ENCODE measurements at places on chromosomes 7 and 10.

DNA sequence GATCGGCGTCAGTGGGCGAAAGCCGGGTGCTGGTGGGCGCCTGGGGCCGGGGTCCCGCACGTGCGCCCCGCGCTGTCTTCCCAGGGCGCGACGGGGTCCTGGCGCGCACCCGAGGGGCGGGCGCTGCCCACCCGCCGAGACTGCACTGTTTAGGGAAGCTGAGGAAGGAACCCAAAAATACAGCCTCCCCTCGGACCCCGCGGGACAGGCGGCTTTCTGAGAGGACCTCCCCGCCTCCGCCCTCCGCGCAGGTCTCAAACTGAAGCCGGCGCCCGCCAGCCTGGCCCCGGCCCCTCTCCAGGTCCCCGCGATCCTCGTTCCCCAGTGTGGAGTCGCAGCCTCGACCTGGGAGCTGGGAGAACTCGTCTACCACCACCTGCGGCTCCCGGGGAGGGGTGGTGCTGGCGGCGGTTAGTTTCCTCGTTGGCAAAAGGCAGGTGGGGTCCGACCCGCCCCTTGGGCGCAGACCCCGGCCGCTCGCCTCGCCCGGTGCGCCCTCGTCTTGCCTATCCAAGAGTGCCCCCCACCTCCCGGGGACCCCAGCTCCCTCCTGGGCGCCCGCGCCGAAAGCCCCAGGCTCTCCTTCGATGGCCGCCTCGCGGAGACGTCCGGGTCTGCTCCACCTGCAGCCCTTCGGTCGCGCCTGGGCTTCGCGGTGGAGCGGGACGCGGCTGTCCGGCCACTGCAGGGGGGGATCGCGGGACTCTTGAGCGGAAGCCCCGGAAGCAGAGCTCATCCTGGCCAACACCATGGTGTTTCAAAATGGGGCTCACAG is 1.1 kb downstream of the EGFR start:
- DNase-seq = no peak

- DNase-seq = no peak
Observed at GRCh38 chr7:34734771-34735170, 76.8 kb downstream of the NPSR1 start.

- no peak for DNase-seq
Observed at GRCh38 chr10:100072514-100072913, 9.2 kb downstream of the CPN1 start.

- no peak for DNase-seq
Observed at GRCh38 chr10:87578842-87579401, 74.2 kb downstream of the MINPP1 start.

DNA sequence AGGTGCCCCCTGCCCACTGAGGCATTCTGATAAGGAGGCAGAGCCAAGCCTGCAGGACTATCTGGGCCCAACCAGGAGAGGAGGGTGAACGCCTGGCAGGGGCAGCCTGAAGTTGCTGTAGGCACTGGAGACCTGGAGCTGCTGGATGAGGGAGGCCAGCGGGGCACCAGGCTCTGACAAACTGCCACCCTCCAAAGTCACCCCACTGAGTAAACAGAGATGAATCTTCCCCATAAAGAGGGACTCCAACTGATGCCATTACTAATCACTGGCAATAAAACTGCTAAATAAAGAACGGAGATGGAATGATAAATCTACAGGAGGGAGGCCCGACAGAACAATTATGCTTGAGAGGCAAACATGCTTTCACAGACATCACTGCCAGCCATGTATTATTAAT is 44.2 kb downstream of the DRGX start:
- no peak for DNase-seq

DNA sequence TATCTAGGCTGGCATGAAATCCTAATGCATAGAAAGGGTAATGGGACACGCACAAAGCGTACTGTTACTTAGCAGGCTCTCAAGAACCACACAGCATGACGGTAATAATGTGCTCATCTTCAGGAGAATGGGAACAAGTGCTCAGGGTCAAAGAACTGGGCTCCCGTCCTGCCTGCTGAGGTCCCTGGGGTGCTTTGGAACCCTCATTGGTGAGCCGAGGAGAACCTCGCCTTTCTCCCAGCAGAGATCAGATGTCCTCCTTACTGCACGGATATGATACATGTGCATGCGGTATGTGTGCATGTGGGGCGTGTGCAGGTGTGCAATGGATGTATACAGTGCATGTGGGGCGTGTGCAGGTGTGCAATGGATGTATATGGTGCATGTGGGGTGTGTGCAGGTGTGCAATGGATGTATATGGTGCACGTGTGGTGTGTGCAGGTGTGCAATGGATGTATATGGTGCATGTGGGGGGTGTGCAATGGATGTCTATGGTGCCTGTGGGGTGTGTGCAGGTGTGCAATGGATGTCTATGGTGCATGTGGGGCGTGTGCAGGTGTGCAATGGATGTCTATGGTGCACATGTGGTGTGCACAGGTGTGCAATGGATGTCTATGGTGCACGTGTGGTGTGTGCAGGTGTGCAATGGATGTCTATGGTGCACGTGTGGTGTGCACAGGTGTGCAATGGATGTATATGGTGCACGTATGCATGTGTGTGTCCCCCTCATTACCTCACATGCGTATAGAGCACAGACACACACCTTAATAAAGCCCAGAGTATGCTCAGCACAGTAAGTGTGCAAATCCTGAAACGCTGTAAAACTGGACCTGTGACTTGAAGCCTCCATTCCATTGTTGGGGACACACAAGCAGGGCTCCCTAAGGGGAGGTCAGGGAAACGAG is 336.3 kb downstream of the PTPRN2 start:
- no peak for DNase-seq

DNA sequence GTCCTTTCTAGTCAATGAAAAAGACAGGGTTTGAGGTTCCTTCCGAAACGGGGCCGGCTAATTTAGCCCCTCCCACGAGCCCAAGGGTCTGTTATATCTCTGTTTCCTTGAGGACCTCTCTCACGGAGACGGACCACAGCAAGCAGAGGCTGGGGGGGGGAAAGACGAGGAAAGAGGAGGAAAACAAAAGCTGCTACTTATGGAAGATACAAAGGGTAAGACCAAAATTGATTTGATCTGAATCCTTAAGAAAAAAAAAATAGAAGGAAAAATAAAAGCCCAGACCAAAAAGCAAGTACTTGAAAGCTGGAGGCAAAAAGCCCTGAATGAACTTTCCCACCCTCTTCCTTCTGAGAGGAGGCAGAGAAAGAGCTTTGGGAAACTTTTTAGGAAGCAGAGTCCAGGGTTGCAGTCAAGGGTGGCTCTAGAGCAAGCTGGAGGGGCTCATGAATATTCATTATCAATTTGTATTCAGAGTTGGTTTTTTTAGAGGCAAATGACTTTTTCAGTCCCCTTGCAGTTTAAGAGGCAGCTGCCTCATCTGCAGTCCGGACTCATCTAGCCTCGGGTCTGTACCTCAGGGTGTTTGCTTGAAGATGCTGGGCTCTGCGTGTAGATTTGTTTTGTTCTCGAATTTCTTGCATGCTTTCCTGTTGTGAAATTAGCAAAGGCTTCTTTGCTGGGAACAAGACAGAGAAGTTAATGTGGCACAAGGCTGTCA is at the start of gene ENTPD1:
ENTPD1 (plus strand) TSS at position 123 of the 721 bp plus-strand sequence; CDS start at position 200, 77 bp downstream.
- no peak for DNase-seq

- no peak for DNase-seq
Observed at GRCh38 chr7:4066626-4067475, 615.2 kb upstream of the FOXK1 start.

DNA sequence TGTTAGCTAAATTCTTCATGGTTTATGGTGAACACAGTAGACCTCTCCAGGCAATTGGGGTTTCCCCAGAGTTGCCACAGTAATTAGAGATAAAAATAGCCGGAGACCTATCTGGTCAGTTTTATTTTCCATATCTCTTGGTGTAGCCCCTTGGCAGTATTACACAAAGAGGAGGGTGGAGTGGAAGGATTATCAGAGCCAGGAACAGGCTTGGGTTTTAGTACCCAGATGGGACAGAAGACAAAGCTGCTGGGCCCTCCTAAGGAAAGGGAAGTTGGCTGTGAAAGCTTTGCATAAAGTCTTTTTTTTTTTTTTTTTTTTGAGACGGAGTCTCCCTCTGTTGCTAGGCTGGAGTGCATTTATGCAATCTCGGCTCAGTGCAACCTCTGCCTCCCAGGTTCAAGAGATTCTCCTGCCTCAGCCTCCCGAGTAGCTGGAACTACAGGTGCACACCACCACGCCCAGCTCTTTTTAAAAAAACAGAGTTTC is 9.7 kb downstream of the ZSCAN21 start:
- DNase-seq = no peak

DNA sequence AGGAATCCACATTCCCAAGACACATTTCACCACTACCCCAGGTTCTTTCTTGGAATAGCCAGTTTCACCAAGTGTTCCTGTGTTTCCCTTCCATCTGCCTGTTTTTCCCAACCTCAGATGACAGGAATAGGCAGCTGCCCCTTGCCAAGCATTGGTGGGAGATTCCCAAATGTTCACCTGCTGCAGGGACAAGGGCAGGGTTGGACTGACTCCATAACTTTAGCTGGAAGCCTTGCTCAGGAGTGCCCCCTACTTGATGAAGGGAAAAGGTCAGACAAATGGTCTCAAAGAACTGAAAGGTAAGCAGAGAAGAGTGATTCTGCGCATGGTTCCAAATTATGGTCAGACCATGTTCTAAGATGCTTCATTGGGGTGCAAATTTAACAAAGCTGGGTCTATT is 45.1 kb upstream of the LYZL1 start:
- no peak for DNase-seq

GRCh38 chr10:28822719-28823464 is 145.6 kb downstream of the BAMBI start:
- DNase-seq = no peak

GRCh38 chr7:35379481-35379880 is 125.6 kb upstream of the TBX20 start:
- DNase-seq = no peak

- no peak for DNase-seq
Observed at GRCh38 chr7:156560696-156561095, 79.9 kb upstream of the RNF32 start.

DNA sequence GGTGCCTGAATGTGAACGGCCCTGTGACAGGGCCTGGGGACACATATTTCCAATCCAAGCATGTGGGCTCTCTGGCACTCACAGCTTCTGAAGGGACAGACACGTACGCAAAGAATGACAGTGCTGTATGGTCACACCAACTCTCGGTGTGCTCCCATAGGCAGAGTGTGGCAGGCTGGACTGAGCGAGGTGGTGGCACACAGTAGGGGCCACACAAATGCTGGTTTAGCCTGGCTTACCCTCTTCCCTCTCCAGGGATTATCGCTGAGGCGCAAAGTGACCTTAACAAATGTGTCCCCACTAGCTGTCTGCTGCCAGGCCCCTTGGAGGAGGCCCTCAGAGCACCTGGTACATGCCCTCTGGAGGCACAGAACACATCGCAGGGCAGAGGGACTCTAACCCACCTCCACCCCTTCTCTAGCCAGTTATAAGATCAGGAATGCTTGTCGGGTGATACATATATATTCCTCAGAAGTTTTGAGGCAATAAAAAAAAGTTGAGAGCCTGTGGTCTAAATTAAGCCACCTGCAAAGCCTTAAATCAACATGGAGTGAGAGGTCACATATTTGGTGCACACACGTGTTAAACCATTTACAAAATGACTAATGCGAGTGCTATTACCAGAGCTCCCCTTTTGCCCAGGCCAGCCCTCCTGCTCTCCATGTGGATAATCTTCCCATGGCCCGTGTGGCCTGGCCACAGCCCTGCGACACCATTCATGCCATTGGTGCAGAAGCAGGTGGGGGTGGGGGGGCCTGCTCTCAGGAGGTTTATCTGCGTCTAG is 262.8 kb upstream of the GRB10 start:
- DNase-seq = no peak

- DNase-seq = no peak
Observed at GRCh38 chr7:38367301-38367890, 94.0 kb upstream of the TARP start.

DNA sequence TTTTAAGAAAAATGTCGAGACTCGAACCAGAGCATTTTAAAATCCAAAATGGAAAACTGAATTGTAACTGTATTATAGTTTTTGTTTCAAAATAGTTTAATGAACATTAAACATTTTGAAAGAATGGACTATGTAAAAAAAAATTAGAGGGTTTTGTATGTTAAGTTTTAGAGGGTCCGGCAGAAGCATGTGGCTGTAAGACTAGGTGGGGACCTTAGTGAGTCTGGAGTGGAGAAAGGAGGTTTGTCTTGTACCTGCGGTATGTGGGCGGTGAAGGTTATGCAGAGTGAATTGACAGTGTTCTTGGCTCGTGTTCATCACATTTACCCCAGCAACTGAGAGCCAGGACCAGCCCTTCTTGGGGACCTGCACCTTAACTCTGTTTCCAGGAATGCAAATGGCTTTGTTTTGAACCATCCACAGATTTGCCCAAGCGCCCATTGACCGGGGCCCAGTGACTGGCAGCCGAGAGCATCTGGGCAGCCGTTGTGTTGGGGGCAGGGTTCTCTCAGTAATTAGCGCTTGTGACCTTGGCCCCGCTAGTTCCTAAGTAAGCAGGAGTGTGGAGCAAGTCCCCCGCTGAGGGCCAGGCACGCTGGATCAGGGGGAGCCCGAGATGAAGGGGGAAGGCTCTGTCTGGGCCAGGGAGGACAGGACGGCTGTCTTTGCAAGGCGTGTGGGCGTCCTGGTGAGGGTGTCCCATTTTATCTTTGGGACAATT is 1.4 kb upstream of the KLF6 start:
- DNase-seq = no peak

GRCh38 chr7:106600569-106601373 is 60.2 kb downstream of the CCDC71L start:
- DNase-seq = no peak

DNA sequence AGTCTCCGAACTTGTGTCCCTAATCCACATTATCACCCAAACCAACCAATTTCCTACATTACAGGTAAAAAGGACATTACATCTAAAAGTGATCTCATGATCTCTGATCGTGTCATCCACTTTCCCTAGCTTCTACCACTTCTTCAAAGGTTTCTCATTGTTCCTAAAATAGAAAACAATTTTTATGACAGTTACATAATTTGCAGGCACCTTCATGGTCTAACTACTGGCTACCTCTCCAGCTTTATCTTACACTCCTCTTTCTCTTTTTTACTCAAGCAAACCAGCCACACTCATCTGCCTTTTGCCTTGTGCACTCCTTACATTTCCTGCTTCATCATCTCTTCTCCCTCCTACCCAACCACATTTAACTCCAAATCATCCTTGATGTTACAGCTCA is 886.7 kb upstream of the SORCS1 start:
- DNase-seq = no peak

- DNase-seq = no peak
Observed at GRCh38 chr10:123988694-123989093, 97.1 kb upstream of the CPXM2 start.

- no peak for DNase-seq
Observed at GRCh38 chr10:22321924-22322640, 1.2 kb downstream of the BMI1 start.

DNA sequence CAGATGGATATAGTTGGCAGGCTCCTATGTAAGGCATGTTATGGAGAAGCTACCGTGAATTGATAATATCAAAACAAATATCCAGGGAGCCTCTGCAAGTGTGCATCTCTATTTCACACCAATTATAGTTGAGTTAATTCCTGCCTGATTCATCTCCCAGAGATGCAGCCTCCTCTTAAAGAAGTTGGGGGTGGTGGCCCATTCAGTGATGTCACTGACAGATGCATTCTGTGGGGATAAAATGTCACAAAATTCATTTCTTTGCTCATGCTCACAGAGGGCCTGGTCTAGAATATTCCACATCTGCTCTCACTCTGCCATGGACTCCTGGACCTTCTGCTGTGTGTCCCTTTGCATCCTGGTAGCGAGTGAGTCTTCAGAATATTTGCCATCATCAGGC is 189.1 kb upstream of the PRSS1 start:
- DNase-seq = no peak

Data from stimulated activated CD8-positive, alpha-beta memory T cell treated with anti-CD3 and anti-CD28 coated beads, Interleukin-7, amount 100 ng/mL, for 1 hour (primary cell).